ENCODE measurements at places on chromosomes 7 and 10.

GRCh38 chr10:35005868-35006267 lies 84.3 kb downstream of the CUL2 start:
- peak; percentile 29 for DNase-seq

DNA sequence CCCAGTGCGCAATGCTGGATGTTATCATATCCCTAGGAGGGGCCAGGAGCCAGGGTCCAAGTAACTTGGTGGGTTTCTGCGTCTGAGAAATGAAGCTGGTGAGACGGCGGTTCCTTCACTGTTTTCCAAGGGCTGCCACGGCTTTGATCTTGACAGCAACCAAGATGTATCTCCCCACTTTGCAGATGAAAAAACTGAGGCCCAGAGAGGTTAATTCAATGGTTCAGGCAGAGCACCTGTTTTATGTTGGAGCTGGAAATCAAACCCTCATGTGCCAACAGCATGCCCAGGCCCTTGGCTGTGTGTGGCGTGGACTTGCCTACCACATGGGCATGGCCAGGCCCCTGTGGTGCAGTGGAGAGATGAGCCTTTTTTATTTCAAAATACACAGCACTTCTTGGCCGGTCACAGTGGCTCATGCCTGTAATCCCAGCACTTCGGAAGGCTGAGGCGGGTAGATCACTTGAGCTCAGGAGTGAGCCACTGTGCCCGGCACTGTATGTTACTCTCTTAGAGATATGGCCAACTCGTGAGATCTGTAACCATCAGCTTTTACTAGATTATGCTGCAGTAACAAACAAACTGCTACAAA lies 225.2 kb upstream of the SH2B2 start:
- DNase-seq: no peak

GRCh38 chr10:6180480-6181110 lies 22.1 kb upstream of the PFKFB3 start:
- no peak for DNase-seq

DNA sequence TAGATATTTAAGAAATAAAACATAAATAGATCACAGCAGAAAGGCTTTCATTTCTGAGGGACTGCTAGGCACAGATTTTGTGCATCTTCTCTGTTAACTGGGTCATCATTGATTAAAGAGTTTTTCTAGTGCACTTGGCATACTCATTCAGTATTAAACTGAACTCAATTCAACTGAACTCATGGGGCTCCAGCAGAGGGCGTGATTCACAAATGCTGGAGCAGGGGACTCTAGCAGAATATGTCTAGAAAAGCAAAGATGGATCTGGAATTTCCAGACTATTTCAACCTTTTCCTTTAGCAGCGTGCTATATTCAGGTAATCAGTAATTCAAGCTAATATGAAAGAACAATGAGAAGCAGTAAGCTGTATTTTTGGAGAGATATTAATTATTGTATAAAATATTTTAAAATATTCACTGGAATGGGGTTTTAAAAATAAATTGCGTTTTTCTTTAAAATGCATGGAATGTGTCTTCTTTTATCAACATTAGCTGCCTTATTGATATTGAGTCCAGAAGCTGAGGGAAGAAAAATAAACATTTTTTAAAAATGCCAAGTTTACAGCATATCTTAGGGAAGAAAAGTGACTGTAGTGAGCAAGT lies 296.8 kb upstream of the CACNA2D1 start:
- DNase-seq: peak; percentile 65

GRCh38 chr10:126646110-126646509 lies 24.4 kb downstream of the C10orf90 start:
- DNase-seq: no peak

- DNase-seq: no peak
These were observed 46.1 kb upstream of the SLC35B4 start for GRCh38 chr7:134362587-134363483.

DNA sequence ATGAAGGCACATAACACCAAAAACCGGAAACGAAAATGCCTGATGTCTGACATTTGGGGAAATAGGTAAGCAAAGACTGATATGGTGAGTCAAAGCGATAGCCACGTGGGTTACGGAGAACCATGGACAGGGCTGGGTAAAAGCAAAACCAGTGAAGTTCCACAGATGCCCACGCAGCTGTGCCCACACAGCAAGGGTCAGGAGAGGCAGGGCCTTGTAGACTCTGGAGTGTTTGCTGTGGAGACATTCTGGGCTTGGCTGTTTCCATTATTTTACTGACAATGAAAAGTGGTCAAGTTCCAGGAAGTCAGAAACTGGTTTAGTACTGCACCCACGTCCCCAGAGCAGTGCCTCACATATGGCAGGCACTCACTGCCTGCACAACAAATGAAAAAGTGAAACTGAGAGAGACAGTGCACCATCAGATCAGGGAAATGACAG lies 148.7 kb downstream of the ZMYND11 start:
- DNase-seq: no peak

DNA sequence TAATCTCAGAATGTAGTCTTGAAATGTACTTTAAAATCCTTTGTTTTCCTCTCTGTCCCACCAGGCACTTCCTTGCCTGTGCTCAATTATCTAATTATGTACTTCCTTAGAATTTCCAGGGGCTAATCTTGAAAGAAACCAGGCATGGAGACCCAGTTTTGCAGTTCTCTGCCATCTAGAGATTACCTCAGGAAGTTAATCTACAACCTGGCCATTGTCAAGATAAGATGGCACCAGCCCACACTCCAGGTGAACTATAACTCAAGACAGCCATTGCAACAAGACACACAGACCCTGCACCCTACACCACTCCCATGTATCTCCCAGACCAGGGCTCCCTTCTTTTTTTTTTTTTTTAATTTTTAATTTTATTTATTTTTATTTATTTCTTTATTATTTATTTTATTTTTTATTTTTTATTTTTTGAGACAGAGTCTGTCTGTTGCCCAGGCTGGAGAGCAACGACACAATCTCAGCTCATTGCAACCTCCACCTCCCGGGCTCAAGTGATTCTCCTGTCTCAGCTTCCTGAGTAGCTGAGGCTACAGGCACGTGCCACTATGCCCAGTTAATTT lies 85.9 kb upstream of the TRIM24 start:
- no peak for DNase-seq

DNA sequence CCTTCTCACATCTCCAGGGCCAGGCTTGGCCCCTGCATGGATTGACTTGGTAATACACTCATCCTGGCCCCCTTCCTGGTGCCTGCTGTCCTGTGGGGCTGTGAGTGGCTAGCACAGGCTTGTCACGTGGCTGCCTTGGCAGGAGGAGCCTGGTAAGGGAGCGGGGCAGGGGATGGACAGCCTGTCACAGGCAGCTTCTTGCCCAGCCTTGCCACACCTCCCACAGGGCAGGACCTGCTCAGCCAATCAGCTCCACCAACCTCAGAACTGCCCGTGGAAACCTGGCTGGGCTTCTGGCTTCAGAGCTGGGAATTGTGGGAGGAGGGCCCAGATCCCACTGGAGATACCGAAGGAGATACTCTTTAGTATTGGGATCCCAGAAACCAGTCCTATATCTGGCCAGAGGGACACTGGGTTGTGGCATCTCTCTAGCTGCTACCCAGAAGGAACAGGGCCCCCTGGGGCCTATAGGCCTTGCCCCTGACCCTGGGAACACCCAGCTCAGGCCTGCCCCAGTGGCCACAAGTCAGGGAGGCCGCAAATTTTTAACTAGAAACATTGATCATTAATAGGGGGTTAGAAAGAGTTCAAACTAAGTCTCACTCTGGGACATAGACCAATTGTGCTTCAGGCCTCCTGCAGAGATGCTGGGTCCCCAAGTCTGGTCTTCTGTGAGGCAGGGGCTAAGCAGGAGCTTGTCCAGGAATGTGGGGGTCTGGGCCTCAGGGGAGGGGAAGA lies at the start of gene HOGA1:
Gene HOGA1, plus strand, starts transcription at position 330 of the 738 bp plus-strand sequence. Its CDS starts 315 bp downstream, at position 645.
- peak; percentile 73 for DNase-seq

DNA sequence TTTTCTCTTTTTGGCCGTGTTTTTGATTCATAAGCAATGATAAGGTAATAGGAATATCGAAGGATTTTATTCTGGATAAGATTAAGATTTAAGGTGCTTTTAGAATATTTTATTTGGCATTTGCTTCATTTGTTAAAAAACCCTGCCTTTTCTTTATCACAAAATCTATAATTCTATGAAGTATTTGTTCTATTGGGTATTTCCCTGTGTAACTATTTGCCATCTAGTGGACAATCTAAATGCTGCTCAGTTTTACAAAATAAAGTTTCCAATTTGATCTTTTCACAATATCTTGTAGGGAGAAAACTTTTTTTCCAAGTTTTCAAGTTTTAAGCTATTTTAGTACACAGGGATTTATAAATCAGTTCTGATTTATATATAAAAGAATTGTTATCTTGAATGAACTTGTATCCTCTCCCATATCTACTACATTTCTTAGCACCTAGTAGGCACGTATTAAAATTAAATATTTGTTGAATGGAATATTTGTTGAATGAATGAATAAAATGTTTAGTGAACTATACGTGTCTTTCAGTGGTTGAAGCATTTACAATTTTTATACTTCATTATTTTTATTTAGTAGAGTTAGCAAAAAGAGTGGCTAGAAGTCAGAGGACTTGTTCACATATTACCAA lies 26.5 kb downstream of the ANKRD7 start:
- DNase-seq: no peak

DNA sequence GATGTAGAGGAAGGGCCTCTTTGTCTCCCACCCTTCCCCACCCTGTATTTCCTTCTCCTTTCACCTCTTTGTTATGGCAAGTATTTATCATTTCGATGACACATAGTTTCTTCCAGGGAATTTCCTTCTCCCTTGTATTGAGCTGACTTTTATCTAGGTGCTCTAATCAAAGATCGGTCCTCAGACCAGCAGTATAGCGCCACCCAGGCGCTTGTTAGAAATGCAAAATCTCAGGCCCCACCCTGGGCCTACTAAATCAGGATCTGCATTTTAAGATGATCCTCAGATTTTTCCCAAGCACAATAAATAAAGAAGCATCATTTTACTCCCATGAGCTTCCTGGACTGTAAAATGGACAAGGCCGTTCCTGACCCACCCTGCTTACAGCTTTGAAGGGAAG lies 12.0 kb upstream of the GOT1 start:
- DNase-seq: no peak

DNA sequence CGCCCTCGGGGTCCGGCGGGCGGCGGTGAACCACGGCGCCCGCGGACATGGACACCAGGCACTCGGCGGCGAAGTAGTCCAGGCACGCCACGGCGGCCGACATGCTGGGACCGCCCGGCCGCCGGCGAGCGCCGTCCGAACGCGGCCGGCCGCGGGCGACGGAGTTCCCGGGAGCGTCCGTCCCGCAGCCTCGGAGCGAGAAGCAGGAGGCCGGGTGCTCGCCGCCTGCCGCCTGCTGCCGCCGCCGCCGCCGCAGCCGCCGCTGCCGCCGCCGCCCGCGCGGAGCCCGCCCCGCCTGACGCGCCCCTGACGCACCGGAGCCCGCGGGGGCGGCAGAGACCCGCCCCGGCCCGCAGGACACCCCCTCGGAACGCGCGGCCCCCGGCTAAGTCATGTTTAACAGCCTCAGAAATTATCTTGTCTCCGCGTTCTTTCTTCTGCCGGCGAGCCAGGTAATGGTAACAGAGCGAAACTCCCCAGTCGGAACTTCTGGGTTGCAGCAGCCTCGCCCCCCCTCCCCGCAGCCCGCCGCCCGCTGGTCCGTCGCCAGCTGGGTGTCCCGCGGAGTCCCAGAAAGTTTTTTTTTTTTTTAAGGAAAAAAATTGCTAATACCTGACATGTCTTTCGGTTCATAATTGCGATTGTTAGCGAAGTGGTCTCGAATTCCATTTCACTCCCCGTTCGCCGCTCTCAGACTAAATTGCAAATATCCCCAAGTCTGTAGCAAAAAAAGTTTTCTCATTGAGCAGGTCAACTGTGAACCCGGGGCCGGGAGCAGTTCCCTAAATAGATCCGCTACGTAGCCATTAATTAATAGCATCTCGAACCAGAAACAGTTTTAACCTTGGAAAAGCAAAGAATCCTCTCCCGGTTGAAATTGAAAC lies at the start of gene KLF14:
Gene KLF14, minus strand, starts transcription at position 277 of the 884 bp plus-strand sequence. Its CDS starts 174 bp downstream, at position 103.
- DNase-seq: peak; percentile 28

- no peak for DNase-seq
These were observed 406.3 kb downstream of the GFRA1 start for GRCh38 chr10:115866691-115867090.

GRCh38 chr7:28960071-28960840 lies 2.1 kb upstream of the TRIL start:
- DNase-seq: no peak

DNA sequence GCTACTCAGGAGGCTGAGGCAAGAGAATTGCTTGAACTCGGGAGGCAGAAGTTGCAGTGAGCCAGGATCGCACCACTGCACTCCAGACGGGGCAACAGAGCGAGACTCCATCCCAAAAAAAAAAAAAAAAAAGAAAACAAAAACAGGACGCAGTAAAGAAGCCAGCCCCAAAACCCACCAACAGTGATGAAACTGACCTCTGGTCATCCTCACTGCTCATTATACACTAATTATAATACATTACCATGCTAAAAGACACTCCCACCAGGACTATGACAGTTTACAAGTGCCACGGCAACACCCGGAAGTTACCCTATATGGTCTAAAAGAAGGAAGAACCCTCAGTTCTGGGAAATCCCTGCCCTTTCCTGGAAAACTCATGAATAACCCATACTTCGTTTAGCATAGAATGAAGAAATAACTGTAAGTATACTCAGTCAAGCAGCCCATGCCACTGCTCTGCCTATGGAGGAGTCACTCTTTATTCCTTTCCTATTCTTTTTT lies 40.0 kb upstream of the EIF4H start:
- no peak for DNase-seq

- DNase-seq: no peak
These were observed 156.5 kb downstream of the UBE2H start for GRCh38 chr7:129796186-129796775.

GRCh38 chr10:30854656-30855055 lies 177.0 kb downstream of the ZNF438 start:
- peak; percentile 88 for DNase-seq

- DNase-seq: no peak
These were observed at the start of gene FAM20C for GRCh38 chr7:191981-192649. TSS of gene FAM20C (plus strand) at chr7:192571. CDS start at chr7:193200, 629 bp downstream.

GRCh38 chr10:6564367-6564766 lies 15.7 kb downstream of the PRKCQ start:
- DNase-seq: no peak

DNA sequence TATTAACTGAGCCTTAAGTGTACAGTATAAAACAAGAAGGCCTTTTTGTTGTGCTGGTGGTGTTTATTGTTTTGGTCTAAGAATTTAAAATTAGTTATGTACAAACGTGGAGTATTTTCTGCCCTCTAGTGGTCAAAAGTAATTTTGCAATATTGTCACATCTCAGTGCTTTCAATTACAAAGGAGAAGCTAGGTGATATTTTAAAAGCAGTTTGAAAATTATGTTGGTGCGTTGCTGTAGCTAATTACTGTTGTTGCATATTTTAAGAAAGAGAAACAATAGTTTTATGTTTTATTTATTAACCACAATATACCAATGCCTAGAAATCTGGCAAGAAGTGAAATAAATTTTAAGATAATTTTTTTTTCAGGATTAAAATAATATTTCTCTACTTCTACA lies 11.4 kb downstream of the NPVF start:
- DNase-seq: peak; percentile 46

Measured in dermis microvascular lymphatic vessel endothelial cell (primary cell).